ENCODE measurements at places on chromosomes 5 and 9.

DNA sequence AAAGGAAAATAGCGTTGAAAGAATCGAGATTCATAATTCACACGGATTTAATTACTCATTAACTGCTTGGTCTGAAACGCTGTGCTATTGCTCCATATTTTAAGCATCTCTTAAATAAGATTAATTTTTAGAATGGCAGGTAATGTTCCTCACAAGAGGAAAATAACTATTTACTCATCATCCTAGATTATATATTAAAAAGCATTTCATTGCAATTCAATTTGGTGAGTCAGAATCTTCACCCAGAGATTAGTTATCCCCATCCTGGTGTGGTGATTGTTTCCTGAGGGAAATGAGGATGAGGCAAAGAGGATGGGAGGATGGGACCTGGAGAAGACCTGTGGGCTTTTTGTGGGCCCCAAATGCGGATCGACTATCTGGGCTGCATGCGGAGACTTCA is 145.5 kb upstream of the MAP1B start:
- DNase-seq, result no peak

DNA sequence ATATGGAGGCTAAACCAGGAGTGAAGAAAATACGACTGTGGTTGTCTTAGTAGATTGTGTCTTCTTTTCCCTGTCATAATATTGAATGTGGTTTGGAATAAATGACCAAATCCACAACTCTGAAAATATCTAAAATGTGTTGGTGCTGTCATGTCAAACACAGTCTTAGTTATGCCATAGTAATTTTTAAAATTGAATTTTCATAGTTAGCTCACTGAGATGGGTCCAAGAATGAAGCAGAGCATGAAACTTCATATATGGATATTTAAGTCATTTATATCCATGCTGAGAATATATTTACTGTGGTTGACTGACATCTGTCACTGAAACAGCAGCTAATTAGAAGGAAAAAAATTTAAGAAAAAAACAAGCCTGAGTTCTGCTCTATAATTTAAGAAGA is 260.4 kb upstream of the ATP10B start:
- DNase-seq, result no peak

- no peak for DNase-seq
Observed at GRCh38 chr5:58241389-58241788, 218.5 kb downstream of the PLK2 start.

GRCh38 chr5:32572778-32573480 is 12.4 kb upstream of the SUB1 start:
- DNase-seq, result no peak

- DNase-seq, result peak; percentile 14
Observed at GRCh38 chr5:140143521-140144258, 18.0 kb downstream of the IGIP start.

DNA sequence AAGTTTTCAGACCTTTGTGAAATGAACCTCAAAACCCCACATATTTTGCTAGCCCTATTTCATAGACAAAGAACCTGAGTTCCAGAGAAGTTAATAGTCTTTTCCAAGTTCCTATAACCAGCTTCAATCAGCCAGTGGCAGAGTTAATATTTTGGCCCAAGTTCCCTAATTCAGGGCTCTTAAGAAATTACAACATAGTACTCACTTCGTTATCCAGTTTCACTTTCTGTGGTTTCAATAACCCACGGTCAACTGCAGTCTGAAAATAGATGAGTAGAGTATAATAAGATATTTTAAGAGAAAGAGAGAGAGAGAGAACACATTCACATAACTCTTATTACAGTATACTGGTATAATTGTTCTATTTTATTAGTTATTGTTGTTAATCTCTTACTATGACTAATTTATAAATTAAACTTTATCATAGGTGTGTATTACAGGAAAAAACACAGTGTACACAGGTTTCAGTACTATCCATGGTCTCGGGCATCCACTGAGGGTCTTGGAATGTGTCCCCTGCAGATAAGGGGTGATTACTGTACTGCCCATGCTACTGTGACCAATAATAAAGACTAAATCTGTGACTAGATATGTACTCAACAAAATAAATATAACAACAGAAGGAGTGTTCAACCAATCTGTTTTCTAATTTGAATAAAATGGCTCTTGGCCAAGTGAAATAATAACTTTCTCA is 9.3 kb upstream of the MYOT start:
- DNase-seq, result no peak

- DNase-seq, result peak; percentile 41
Observed at GRCh38 chr5:98771382-98772109, 1.9 kb upstream of the RGMB start.

- DNase-seq, result no peak
Observed at GRCh38 chr9:34084562-34084961, 35.9 kb upstream of the UBAP2 start.

DNA sequence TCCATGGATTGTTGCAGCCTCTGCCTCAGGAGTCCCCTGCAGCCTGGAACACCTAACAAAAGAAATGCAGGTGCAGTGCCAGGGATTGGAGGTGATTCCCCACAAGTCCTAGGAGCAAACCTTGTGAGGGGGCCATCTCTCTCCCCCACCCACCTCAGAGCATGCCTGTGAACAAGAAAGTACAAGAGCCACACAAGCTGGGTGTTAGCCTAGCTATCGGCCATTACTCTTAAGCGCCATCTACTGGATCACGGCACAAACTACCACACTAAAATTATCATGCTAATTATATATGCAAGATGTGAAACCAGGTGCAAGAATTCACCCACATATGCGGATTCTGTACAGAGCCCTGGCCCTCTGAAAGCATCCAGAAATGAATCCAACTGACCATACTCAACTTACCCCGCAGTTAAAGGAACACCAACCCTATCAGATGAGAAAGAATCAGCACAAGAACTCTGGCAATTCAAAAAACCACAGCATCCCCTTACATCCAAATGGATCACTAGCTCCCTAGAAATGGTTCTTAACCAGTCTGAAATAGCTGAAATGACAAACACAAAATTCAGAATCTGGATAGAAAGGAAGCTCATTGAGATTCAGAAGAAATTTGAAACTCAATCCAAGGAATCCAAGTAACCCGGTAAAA is 16.5 kb upstream of the PRSS3 start:
- DNase-seq, result peak; percentile 55

GRCh38 chr5:172890659-172891058 is 56.6 kb downstream of the ERGIC1 start:
- DNase-seq, result no peak

DNA sequence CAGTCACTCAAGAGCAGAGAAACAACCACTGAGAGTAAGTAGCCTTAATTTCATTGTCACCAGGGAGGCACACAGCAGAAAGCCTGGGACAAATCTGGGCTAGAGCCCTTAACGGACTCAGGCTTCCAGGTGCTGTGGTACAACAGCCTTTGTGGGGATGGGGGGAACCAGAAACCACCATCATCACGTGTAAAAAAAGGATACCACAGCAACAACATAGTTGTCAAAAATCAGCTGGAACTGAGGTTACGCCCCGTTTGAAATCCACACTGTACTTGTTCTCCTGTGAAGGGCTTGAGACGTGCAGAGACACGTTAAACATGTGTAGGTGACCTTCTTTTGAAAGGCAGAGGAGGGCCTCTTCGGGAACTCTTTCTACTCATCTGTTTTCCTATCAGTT is 16.6 kb upstream of the PLPP1 start:
- DNase-seq, result no peak

DNA sequence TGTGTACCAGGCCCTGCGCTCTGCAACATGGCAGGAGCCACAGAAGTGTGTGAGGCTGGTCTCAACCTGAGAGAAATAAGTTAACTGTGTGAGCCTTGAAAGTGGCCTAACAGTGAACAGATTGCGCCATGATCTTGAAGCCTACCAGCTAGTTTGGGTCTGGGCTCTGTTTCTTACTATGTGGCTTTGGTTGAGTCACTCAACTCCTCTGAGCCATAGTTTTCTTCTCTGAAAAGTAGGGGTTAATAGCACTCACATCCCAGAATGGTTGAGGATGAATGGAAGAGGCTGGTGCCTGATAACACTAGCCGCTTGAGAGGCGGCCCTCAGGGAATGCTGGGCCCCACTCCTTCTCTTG is 121.5 kb downstream of the RGS3 start:
- no peak for DNase-seq

DNA sequence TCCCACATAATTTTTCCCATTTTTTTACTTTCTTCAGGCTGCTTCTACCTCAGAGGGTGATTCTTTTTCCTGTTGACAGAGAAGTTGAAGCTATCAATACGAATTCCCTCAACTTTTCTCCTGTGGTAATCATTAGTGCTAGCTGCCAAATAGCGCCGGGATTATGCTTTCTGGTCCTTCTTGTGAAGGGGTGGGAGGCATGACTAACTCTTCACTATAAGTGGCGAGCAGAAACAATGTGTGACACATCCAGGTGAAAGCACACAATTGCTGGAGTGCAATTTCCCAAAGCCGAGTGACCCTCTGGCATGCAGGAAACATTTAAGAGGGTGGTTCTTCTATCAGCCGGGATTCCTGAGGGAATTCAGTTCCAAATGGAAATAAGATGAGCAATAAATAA is 56.0 kb downstream of the TRPC7 start:
- no peak for DNase-seq

- DNase-seq, result no peak
Observed at GRCh38 chr5:89573345-89573744, 690.4 kb upstream of the MEF2C start.

GRCh38 chr5:96597438-96598020 is 64.6 kb upstream of the CAST start:
- no peak for DNase-seq

GRCh38 chr5:173515526-173515925 is 100.9 kb downstream of the BOD1 start:
- DNase-seq, result no peak

- no peak for DNase-seq
Observed at GRCh38 chr5:142939006-142939405, 168.8 kb downstream of the ARHGAP26 start.

- DNase-seq, result no peak
Observed at GRCh38 chr5:123111502-123111901, 22.5 kb downstream of the PRDM6 start.

DNA sequence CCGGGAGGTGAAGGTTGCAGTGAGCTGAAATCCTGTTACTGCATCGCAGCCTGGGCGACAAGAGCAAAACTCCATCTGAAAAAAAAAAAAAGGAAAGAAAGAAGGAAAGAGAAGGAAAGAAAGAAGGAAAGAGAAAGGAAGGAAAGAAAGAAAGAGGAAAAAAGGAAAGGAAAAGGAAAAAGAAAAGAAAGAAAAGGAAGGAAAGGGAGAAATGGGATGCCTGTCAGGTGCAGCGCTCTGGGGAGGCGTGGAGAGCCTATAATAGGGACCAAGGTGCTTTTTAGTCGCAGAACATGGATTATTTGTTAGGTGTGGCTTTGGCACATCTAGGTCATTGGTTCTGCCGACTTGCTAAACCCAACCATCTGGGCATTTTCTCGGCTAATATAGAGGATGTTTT is 17.9 kb downstream of the EXOSC2 start:
- no peak for DNase-seq

GRCh38 chr5:119354537-119355243 is 1.1 kb upstream of the TNFAIP8 start:
- no peak for DNase-seq

DNA sequence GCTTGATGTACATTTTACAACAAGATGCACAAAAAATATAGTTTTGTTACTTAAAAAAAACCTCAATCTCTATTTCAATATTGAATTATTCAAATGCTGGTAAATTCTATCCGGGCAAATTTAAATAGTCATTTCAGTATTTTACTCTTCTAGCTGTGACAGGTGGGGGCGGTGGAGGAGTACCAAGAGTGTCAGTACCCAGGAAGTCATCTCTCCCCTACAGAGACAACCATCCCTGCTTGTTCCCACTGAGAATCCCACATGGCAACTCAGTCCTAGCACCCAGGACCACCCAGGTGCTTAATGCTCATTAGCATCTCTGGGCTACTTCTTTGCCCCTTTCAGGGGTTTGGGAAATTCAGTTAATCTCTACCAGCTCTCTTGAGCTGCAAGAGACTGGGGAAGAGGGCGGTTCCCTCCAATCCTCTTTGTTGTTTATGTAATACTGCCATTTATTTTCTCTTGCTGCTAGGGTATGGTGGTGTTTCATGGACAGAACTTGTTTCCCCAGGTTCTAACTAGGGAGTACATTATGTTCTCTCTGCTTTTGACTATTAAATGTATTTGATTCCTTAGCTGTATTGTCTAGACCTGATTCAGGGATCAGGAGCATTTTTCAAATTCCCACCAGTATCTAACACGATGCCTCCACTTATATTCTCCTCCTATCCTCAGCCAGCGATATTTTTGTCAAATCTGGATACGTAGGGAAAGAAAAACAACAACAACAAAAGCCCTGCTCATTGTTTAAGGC is 122.5 kb downstream of the CDH18 start:
- no peak for DNase-seq

DNA sequence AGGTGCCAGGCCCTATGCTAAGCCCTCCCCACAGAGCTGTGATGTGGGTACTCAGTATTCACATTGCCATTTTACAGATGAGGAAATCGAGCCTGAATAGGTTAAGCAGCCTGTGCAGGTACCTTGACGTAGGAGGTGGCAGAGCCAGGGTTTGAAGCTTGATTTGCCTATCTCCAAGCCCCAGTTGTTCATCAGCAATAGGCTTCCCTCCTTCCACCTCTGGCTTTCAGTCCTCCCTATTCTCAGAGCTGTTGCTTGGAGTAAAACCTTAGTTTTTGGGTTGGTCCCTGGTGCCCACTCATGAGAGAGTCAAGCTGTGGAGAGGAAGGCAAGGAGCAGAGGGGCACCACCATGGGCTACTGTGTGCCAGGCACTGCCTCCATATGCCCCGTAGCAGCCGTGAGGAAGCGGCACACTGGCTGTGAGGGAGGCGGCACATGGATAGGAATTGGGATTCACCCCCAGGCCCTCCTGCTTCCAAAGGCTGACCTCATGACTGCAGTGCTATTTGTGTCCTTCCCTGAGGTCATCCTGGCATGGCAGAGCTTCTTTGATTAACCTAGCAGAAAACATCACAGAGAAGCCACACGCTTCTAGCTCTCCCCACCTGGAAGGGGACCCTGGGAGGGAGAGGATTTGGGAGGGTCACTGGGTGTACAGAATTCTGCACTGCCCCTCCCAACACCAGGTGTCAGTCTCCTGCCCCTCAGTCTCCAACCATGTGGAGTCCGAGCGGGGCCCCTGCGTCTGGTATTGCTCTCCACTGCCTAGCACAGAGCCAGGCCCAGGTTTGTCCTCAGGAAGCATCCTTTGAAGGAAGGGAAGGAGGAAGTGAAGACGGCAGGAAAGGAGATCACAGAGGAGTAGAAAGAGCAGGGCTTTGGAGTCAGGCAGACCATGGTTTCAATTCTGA is 109.8 kb downstream of the RGS3 start:
- no peak for DNase-seq
